ENCODE measurements at places on chromosomes 7 and 10.
A peak's percentile ranks its signal among the peaks of the same experiment; 100 is the strongest.

GRCh38 chr10:51659344-51659743 lies 40.1 kb downstream of the CSTF2T start:
- no peak for DNase-seq

DNA sequence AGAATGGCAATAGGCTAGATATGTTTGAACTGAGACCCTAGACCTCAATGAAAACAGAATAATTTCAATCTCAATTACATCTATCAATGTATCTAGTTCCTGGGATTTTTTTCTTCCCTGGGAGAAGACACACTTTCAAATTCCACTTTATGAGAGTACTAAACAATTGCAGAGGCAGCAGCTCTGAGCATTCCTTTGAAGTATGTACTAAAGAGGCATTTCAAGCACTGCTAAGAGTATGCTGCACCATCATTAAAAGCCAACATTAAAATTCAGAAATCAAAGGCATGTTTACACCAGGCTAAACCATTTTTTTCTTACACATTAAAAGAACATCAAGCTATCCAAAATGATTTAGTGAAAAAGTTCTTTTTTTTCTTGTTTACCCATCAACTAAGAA lies 297.9 kb upstream of the CACNA2D1 start:
- no peak for DNase-seq

GRCh38 chr7:26151650-26151952 lies 397 bp upstream of the NFE2L3 start:
- no peak for DNase-seq

DNA sequence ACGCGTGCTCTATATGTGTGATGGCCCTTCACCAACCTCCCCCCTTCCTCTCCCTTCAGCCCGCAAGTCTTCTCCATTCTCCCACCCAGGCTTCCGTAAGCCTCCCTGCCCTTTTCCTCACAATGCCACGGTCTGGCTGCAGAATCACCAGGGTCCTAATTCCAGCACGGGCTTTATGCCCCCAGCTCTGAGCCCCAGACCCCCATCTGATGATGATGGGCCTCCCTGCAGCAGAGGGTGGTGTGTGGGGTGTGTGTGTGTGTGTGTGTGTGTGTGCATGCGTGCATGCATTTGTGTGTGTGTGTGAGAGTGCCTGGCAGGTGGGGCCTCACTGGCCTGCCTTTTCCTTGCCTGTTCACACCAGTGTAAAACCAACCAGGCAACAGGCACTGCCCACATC lies 109.9 kb downstream of the OAT start:
- peak; percentile 19 for DNase-seq

- no peak for DNase-seq
Measured at GRCh38 chr7:45610019-45610418, 35.9 kb downstream of the ADCY1 start.

DNA sequence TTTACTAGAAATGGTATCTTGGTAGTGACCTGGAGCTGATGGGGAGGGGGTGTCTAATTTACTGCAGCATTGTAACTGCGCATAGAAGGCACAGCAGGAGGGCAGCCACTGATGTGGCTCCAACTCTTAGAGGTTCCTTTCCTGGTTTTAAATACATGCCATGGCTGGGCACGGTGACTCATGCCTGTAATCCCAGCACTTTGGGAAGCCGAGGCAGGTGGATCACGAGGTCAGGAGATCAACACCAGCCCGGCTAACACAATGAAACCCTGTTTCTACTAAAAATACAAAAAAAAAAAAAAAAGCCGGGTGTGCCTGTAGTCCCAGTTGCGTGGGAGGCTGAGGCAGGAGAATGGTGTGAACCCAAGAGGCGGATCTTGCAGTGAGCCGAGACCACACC lies 19.2 kb upstream of the SEC61G start:
- no peak for DNase-seq

GRCh38 chr7:37363536-37364491 lies 84.8 kb downstream of the ELMO1 start:
- DNase-seq: no peak

- DNase-seq: peak; percentile 94
Measured at GRCh38 chr10:12195603-12196506, at the start of the genes CDC123 and NUDT5. Gene CDC123, plus strand, starts transcription at chr10:12196188. Its CDS starts 58 bp downstream, at chr10:12196246. Gene NUDT5, minus strand, starts transcription at chr10:12195891. Its CDS starts 9,600 bp downstream, at chr10:12186291.

DNA sequence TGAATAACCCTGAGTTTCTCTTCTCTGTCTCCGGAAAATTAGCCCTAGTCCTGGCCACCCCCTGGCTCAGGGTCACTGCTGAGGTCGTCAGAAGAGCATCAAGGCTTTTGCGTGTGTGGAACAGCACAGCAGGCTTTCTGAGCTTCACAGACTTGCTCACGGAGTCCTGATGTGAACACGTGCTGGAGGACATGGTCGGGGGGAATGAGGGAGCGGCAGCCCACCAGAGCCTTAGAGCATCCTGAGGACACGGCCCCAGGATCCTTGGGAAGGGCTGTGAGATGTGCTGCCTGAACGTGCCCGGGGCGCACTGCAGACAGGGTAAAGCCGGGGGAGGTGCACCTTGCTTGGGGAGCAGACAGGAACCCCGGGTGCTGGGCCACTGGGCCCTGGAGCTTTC lies 28.8 kb downstream of the TMEM120A start:
- DNase-seq: no peak

- no peak for DNase-seq
Measured at GRCh38 chr10:7889947-7890542, 71.7 kb downstream of the TAF3 start.

DNA sequence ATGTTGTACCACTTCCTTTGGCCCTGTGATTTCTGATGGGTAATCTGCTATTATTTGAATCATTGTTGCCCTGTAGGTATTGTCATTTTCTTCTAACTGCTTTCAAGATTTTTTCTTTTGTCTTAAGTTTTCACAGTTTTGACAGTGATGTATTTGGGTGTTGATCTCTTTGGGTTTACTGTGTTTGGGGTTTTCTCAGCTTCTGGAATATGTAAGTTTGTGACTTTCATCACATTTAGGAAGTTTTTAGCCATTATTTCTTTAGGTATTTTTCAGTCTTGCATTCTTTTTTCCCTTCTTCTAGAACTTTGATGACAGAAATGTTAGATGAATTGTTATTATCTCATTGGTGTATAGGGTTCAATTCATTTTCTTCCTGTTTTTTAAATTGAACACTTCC lies 23.1 kb upstream of the PON2 start:
- no peak for DNase-seq

- DNase-seq: no peak
Measured at GRCh38 chr10:79129361-79129997, 60.7 kb downstream of the ZMIZ1 start.

- DNase-seq: no peak
Measured at GRCh38 chr10:20858292-20859124, 38.6 kb downstream of the NEBL start.

- DNase-seq: no peak
Measured at GRCh38 chr10:71882813-71883659, 32.0 kb upstream of the PSAP start.

DNA sequence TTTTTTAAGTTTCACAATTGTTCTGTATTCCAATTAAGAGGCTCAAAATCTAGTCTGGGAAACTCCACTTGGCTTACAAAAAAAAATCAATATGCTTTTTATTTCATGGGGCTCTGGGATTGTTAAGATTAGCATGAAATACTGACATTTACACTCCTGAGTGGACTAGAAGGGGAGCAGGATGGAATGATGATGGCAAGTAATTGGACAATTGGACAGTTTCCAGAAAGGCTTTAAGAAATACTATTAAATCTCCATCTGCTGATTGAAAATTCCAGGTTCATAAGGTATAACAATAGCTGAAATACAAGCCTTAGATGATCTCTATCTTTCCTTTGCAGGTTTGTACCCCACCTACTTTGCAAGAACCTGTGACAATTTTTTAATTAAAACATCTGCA lies 184.4 kb downstream of the LRRTM3 start:
- DNase-seq: no peak

- peak; percentile 49 for DNase-seq
Measured at GRCh38 chr10:112898540-112899390, 51.3 kb upstream of the TCF7L2 start.

DNA sequence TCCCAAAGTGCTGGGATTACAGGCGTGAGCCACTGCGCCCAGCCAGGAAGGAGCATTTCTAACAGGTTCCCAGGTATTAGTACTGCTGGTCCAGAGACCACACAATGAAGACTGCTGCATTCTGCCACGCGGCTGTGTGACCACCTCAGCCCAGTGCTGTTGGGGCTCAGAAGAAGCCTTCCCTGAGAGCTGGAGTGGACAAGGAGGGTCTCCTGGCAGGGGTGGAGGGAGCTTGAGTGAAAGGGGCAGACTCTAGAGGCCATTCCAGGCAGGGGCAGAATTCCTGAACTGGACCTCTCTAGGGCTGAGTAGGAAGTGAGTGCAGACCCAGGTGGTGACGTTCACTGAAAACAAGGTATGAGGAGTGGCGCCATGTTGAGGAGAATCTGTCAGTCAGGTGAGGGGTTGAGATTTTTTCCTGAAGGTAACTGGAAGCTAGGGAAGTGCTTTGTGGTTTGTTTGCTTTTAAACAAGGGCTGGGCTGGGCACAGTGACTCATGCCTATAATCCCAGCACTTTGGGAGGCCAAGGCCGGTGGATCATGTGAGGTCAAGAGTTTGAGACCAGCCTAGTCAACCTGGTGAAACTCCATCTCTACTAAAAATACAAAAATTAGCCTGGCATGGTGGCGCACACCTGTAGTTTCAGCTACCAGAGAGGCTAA lies 67.6 kb downstream of the TACC2 start:
- DNase-seq: no peak

DNA sequence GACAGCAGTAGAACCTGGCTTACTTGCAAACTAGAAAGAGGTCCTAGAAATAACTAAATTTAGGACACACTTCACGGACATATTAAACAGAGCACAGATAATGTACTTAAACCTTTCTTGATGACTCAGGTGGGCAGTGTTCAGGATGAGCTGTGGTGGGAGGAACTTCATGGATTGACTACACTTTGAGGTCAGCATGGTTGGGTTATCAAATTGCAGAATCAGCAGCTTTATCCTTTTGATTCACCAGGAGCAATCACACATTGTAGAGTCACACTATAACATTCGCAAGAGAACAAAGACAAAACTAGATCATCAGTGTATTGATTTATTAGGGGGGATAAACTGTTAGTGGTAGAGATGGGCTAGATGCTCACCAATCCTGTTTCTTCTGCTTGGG lies 38.6 kb upstream of the AGK start:
- no peak for DNase-seq

- no peak for DNase-seq
Measured at GRCh38 chr7:111931958-111932357, 274.2 kb downstream of the DOCK4 start.

- no peak for DNase-seq
Measured at GRCh38 chr7:106190589-106191330, 78.6 kb upstream of the SYPL1 start.

DNA sequence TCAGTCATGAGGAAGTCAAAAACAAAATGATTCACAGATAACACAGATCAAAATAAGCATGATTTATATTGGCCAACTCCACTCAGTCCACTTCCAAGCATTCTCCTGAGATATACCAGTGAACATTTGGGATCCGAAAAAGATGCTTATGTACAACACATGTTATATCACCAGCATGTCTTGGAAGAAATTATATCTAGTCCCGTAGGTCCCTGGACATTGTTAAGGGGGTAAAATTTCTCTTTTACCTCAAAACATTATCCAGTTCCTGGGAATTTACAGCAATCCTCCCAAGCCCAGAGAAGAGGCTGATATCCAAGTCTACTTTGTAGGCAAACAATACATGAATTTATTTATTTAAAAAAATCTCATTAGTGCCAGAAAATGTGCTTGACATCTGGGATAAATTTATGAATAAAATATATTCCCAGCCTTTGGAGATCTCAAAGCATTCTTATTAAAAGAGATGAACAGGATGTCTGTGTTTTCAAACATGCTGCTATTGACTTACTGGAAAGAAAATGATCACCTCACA lies 582.2 kb upstream of the ZWINT start:
- no peak for DNase-seq

- no peak for DNase-seq
Measured at GRCh38 chr7:128093614-128094570, 62.7 kb upstream of the LRRC4 start.

DNA sequence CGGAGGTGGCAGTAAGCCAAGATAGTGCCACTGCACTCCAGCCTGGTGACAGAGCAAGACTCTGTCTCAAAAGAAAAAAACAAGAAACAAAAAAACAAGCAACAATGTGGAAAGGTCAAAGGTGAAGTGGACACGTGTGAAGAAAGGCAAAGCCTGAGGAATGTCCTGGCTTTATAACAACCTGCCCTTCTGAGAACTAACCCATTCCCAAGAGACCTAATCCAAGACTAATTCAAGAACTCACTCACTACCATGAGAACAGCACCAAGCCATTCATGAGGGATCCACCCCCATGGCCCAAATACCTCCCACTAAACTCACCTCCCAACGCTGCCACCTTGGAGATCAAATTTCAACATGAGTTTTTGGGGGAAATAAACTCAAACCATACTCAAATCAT lies 47.5 kb upstream of the KIF5B start:
- DNase-seq: no peak

- DNase-seq: no peak
Measured at GRCh38 chr7:46173476-46174195, 252.6 kb upstream of the IGFBP3 start.

DNA sequence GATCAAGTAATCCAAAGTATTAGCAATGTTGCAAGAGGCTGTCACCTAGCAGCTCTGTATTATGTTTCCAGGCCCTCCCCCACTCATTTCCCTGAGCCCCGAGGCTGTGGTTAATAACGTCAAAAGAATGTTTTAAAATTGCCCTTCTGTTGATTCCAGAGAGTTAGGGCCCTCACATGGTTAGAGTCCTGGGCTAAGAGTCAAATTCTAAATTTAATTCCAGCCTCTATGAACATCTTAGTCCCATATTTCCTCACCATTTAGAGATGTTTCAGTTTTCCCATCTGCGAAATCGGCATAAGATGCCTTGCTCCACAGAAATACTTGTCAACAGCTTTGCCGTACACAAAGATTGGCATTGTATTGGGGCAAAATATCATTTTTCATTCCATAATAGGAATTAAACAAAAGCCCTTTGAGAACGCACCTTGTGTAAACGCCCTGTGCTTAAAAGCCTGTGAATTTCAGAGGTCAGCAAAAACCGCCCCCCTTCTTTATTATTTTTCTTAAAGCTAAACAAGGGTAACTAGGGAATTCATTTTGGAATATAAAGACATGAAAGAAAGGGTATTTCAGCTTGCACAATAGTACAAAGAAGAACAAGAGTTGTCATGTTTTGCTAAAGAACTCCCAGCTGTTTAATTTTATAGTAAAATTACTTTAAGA lies 135.8 kb downstream of the ARID5B start:
- DNase-seq: no peak

DNA sequence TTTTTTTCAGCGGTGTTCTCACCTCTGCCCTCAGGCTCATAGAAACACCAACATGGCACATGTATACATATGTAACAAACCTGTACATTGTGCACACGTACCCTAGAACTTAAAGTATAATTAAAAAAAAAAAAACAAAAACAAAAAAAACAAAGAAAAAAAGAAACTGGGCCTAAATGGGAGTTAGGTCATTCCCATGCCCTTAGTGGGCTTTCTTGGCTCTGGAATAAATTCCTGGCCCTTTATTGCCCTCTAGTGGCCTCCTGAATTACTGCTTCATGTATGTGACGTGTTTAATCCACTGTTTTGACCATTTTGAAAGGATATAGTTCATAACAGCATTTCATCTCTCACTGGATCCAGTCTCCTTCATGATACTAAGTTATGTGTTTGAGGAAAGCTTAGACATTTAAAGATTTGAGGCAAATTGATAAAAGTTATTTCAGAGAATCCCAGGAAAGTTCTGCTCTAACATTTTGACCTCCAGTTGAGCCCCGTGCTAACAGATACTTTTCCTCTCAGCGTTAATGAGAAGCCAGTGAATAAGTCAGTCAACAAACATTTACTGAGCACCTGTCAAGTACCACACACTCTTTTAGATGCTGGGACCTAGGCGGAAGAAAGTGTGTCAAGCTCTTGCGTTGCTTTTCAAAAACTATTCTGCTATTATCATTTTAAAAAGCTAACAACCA lies 54.7 kb upstream of the SYPL1 start:
- no peak for DNase-seq

Data from right forelimb (tissue), 1 donor.